ENCODE measurements at places on chromosomes 13 and 19. TPM values are rescaled to one million over a fixed set of nuclear protein-coding genes. Genes with fewer than 3 reads are reported as not detected.

IGSF23 gene
- not detected for total RNA-seq

PEG3 gene
- 0.34 TPM for total RNA-seq

DNA sequence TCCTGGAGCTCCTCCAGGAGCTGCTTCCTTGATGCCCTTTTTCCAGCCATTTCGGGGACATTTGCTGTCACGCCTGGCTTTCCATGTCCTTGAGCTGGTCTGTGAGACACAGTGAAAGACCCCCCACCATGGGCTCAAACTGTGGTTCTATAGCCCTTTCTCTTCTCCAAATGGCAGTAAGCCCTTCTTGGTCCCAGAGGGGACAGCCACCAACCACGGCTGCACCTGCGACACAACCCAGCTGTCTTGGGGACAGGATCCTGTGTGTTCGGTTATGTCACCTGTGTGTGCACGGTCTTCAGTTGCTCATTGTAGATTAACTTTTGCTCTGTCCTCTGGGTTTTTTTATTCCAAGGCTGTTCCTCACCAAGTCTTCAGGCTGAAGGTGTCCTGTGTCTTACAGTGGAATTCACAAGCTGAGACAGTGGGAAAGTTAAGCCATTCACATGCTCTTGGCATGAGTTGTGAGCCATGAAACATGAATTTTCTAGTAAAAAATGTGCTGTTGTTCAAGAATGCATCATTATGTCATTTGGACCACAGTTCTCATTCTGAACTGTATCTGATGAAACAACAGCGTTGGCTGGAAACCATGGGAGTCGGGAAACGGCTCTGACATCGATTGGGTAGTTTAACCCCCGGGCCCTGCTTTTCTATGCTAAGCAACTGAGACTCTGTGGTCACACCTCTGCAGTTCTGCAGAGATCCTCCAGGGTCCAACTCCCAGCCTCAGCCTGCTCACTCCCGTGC lies 129.5 kb upstream of the MCF2L start:
- peaks cover 7% of the 10 kb centered on the region for H3K36me3 ChIP-seq
- no peaks in the 10 kb centered on the region for H3K27me3 ChIP-seq
- H3K4me3 ChIP-seq, result no peak overlapping the region
- H3K4me1 ChIP-seq, result no peaks in the 10 kb centered on the region

GRCh38 chr13:90798381-90798780 lies 549.1 kb upstream of the MIR17HG start:
- H3K36me3 ChIP-seq, result no peaks in the 10 kb centered on the region
- no peak for DNase-seq
- H3K27ac ChIP-seq, result no peak overlapping the region
- H3K4me1 ChIP-seq, result no peaks in the 10 kb centered on the region

GRCh38 chr19:11887234-11887610 lies 360 bp upstream of the ZNF69 start:
- no peaks in the 10 kb centered on the region for H3K4me1 ChIP-seq
- no peak overlapping the region for H3K4me3 ChIP-seq
- H3K27ac ChIP-seq, result no peak overlapping the region
- no peaks in the 10 kb centered on the region for H3K36me3 ChIP-seq
- no peaks in the 10 kb centered on the region for H3K27me3 ChIP-seq
- no peak for DNase-seq

- H3K27ac ChIP-seq, result no peak overlapping the region
- H3K4me3 ChIP-seq, result no peak overlapping the region
- peaks cover 10% of the 10 kb centered on the region for H3K4me1 ChIP-seq
- no peaks in the 10 kb centered on the region for H3K27me3 ChIP-seq
These were observed 244.2 kb downstream of the PCCA start for GRCh38 chr13:100333141-100333540.

DNA sequence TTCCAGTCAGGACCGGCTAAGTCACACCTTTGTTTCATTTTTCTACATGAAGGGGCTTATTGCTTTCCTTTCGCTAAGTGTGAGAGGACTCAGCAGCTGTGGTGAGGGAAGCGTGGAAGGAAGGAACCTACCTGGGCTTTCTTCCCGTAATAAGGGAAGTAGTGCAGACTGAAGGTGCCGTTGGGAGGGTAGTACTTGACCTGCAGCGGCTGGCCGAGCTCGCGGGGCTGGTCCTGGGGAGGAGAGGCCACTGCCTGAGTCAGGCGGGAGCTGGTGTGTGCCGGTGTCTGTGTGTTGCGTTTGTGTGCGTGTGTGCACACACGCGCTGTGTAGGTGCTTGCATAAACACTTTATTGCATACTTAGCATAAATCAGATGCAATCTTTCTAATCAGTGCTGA lies 7.7 kb downstream of the ATP4B start:
- H3K27me3 ChIP-seq, result no peaks in the 10 kb centered on the region
- no peaks in the 10 kb centered on the region for H3K36me3 ChIP-seq
- H3K4me3 ChIP-seq, result no peak overlapping the region
- DNase-seq, result no peak

- H3K27ac ChIP-seq, result no peak overlapping the region
- DNase-seq, result no peak
- no peak overlapping the region for H3K4me3 ChIP-seq
- no peaks in the 10 kb centered on the region for H3K27me3 ChIP-seq
- no peaks in the 10 kb centered on the region for H3K4me1 ChIP-seq
These were observed 129.5 kb upstream of the SLC10A2 start for GRCh38 chr13:103195762-103196161.

GRCh38 chr13:30882026-30882850 lies 23.8 kb upstream of the MEDAG start:
- no peak overlapping the region for H3K27ac ChIP-seq
- no peak overlapping the region for H3K4me3 ChIP-seq
- no peaks in the 10 kb centered on the region for H3K27me3 ChIP-seq
- no peak for DNase-seq
- no peaks in the 10 kb centered on the region for H3K4me1 ChIP-seq

DNA sequence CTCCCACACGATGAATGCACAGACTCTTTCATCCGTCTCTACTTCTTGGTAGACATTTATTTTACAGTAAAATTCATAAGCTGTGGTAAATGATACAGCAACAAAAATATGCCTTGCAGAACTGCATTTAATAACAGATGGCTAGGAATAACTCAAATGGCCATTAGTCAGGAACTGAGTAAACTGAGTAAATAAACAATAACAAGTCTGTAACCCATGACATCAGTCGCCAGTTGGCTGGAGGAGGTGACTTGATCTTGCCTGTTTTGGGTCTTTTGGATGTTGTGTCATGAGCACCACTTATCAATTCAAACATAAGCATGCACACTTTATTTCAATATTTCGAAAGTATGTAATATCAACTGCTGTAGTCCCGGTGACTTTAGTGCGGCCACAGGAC lies 632.6 kb upstream of the ARGLU1 start:
- H3K27ac ChIP-seq, result no peak overlapping the region
- H3K27me3 ChIP-seq, result no peaks in the 10 kb centered on the region
- H3K4me1 ChIP-seq, result no peaks in the 10 kb centered on the region
- no peak for DNase-seq
- no peaks in the 10 kb centered on the region for H3K36me3 ChIP-seq
- no peak overlapping the region for H3K4me3 ChIP-seq

DNA sequence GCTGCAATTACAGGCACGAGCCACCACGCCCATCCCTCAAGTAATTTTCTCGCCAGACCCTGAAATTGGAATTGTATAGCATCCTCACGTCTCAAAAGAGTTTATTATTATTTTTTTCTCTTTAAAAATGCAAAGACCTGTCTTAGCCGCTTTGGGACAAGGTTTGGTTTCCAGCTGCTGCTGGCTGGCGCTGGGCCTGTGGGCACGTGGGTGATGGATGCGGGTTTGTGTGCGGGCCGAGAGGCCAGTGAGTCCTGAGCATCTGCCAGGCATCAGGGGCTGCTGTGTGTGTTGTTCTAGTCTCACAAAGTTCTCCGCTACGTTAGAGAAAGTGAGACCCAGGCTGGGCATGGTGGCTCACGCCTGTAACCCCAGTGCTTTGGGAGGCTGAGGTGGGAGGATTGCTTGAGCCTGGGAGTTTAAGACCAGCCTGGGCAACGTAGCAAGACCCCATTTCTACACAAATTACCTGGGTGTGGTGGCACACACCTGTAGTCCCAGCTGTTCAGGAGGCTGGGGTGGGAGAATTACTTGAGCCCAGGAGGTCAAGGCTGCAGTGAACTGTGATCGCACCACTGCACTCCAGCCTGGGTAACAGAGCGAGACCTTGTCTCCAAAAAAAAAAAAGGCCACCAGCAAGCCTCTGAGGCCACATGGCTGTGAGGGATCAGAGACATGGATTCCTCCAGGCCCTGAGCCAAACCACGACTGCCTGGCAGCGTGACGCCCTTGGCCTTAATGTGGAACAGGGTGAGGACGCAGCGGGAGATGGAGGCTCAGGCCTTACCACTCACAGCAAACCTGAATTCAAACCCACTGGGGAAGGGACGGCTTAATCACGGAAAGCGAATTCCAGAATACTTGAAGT lies 4.7 kb upstream of the TMPRSS9 start:
- no peaks in the 10 kb centered on the region for H3K36me3 ChIP-seq
- H3K4me3 ChIP-seq, result no peak overlapping the region
- DNase-seq, result no peak
- no peak overlapping the region for H3K27ac ChIP-seq
- no peaks in the 10 kb centered on the region for H3K4me1 ChIP-seq

All from HCT116 (cell line).